ENCODE measurements at places on chromosomes 4 and X.

DNA sequence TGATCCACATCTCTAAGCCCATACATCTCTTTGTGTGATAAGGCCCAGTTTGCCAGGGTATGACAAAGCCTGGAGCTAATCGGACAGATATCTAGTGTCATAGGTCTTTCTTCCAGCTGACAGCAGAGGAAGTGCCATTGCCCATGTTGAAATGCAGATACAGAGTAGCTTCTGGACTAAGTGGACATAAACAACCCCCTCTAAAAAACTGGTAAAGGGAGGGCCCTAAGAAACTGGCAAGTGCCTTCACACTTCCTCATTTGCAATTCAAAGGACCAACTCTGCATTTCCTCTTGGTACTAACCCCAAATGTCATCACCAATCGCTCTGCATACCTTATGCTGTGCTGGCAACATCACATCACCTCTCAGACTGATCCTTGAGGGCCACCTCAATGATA lies 20.8 kb downstream of the ARHGEF6 start:
- DNase-seq, result no peak

- DNase-seq, result no peak
Observed at GRCh38 chr4:159608436-159608835, 505.6 kb downstream of the RAPGEF2 start.

GRCh38 chrX:149950681-149951080 lies 12.4 kb upstream of the EOLA2 start:
- DNase-seq, result no peak

GRCh38 chr4:153137159-153137558 lies 67.1 kb upstream of the TRIM2 start:
- DNase-seq, result no peak

GRCh38 chrX:19674041-19674789 lies 158.9 kb upstream of the MAP3K15 start:
- no peak for DNase-seq

- DNase-seq, result no peak
Observed at GRCh38 chr4:47704693-47705325, 133.1 kb downstream of the CORIN start.

DNA sequence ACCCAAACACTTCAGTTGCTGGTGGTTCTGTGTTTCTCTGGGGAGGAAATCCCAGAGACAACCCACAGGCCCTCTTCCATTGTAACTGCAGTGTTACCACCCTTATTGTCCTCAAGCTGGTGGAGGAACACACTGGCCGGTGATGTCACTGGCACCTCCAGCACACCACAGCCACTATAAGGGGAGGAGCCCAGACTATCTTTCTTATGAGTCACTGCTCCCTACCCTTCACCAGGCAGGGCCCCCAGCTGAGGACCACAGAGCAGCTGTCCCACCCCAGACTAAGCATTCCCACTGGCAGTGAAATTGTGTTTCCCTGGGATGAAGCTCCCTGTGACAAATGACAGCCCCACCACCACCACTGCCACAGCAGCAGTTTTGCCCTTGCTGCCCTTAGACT lies 171.8 kb upstream of the FGF16 start:
- DNase-seq, result no peak

DNA sequence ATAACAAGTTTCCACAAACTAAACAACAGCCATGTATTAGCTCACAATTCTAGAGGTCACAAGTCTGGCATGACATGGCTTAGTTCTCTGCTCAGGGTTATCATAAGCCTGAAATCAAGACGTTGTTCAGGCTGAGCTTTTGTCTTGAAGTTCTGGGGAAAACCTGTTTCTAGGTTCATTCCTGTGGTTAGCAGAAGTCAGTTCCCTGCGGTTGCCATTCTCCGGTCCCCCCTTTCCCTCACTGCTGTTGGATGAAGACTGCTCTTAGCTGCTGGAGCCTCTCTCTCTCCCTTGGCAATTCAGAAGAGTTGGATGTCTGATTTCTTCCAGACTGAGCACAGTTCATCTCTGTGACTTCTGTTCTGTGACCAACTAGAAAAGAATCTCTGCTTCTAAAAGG lies 962.6 kb downstream of the PCDH7 start:
- no peak for DNase-seq

DNA sequence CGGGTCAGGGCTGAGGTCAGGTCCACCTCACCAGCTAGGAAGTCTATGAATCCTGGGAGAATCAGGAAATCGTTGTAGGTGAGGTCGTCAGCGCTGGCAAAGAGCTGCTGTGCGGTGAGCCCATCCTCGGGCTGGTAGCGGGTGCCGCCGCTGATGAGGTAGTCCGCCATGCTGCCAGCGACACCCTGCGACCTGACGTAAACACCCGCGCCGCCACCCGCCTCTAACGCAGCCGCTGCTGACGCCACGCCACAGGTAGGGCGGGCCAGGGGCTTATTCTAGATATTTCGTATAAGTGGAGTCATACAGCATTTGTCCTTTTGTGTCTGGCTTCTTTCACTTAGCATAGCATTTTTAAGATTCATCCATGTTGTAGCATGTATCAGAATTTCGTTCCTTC lies 220.2 kb upstream of the ATP6AP2 start:
- DNase-seq, result no peak

GRCh38 chr4:71050809-71051208 lies 57.4 kb downstream of the DCK start:
- DNase-seq, result no peak

GRCh38 chr4:73730867-73731266 lies 9.5 kb upstream of the CXCL8 start:
- DNase-seq, result no peak

DNA sequence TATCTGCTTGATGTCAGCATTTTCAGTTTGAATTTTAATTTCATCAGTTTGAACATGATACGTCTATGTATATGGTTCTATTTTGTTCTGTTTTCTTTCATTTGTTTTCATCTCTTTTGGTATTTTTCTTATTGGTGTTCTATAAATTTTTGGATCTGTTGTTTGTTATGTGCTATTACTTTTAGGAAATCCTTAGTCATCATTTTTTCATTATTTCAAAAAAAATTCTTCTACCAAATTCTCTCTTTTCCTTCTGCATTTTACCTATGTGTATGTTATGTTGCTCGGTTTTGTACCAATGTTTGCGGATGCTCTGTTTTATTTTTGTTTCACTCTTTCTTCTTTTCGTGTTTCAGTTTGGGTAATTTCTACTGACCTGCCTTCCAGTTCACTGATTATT lies 32.8 kb downstream of the NPY2R start:
- no peak for DNase-seq

DNA sequence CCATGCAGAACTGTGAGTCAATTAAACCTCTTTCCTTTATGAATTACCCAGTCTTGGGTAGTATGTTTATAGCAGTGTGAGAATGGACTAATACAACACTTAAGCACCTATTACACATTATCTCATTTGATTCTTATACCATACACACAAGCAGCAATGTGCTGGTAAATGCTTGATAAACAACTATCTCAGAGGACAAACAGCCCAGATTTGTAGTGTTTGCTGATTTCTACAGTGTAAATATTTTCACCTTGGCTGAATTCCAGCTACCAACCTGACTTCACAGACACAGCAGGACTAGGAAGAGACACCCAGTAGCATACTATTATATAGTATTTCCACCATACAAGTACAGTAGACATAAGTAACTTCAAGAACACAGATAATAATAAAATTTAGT lies 406.5 kb upstream of the CNKSR2 start:
- no peak for DNase-seq

DNA sequence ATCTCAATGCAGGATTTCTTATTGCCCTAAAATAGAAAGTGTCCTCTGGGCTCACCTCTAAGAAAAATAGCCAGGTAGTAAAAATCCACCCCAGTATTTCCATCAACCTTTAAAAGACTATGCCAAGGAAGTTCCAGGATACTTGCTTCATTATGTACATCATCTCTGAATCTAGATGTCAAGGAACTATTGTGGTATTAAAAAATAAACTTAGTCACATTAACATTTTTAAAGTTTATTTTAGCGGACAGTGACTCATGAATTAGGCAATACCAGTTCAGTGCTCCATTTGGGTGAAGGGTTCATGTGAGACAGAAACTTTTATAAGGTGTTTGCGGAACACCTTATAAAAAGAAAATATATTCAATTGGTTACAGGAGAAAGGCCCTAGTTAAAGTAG lies 209.2 kb downstream of the ADAM29 start:
- DNase-seq, result no peak

- no peak for DNase-seq
Observed at GRCh38 chr4:158285429-158286216, 75.3 kb downstream of the TMEM144 start.

DNA sequence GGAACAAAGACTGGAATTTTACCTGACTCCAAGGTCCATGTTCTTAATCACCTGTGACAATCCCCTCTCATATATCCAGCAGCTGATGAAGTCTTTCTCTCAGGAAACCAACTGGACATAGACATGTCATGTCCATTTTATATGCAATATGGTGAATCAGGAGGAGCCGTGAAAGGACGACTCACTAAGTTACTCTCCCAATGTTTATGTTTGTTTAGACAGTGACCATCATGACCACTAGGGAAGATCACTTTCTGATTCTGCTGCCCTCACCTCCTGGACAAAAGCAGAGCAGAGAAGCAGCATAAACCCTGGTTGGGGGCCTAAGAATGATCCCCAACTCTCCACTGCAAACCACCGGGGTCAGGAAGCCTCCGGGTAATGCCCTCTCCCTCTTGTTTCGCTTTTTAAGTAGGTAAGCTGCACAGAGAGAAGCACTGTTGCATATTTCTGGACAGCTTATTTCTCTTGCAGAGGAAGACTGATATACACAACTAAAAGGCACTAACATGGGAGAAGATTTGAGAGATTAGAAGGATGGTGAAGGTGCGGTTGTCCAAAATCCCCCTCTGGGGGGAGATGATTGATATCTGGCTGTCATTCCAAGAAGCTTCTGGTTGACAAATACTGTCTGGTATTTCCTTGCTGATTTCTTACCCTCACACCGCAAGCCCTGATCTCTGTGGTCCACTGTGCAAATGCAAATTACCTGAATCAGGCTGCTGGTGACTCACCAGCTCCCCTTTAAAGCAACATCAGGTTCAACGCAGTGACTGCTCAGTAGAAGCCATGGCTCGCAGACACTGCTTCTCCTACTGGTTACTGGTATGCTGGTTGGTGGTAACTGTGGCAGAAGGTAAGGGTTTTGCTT lies at the start of gene ODAPH:
Gene ODAPH, plus strand, starts transcription at position 773 of the 871 bp plus-strand sequence. Its CDS starts 17 bp downstream, at position 790.
- DNase-seq, result no peak

- no peak for DNase-seq
Observed at GRCh38 chr4:15914291-15914690, 24.2 kb downstream of the FGFBP1 start.

DNA sequence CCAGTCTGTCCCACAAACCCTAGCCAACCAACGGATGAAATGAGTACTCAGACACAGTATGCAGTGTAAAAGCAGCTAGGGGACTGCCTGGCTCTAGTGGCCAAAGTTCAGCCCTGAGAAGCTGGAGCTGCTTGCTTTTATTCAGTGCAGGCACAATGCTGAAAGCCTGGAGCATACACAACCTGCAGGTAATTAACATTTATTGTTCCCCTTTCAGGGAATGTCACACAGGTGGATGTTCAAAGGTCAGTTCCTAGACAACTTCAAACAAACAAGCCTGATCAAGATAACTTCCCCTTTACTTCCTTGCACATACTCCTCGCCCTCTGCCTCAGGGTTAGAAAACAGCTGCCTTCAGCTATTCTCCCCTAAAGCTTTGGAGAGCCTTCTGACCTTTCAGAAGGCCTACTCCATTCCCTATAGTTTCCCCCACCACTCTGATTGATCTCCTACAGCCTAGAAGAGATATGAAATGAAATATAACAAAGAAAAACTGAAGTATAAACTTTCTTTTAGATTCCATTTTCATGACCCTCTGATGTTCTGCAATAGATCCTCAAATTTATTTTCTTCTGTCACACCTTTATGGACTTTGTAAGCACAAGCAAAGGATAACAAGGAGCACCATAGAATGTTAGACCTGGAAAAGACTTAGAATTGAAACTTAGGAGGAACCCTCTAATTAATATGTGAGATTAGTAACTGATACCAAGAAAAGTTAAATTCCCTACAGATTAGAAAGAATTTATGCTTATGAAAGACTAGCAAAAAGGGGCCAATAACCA lies 6.8 kb upstream of the DCAF8L1 start:
- no peak for DNase-seq

- no peak for DNase-seq
Observed at GRCh38 chrX:15977644-15978043, 123.0 kb upstream of the AP1S2 start.

GRCh38 chr4:109966891-109967481 lies 54.3 kb downstream of the EGF start:
- DNase-seq, result no peak

DNA sequence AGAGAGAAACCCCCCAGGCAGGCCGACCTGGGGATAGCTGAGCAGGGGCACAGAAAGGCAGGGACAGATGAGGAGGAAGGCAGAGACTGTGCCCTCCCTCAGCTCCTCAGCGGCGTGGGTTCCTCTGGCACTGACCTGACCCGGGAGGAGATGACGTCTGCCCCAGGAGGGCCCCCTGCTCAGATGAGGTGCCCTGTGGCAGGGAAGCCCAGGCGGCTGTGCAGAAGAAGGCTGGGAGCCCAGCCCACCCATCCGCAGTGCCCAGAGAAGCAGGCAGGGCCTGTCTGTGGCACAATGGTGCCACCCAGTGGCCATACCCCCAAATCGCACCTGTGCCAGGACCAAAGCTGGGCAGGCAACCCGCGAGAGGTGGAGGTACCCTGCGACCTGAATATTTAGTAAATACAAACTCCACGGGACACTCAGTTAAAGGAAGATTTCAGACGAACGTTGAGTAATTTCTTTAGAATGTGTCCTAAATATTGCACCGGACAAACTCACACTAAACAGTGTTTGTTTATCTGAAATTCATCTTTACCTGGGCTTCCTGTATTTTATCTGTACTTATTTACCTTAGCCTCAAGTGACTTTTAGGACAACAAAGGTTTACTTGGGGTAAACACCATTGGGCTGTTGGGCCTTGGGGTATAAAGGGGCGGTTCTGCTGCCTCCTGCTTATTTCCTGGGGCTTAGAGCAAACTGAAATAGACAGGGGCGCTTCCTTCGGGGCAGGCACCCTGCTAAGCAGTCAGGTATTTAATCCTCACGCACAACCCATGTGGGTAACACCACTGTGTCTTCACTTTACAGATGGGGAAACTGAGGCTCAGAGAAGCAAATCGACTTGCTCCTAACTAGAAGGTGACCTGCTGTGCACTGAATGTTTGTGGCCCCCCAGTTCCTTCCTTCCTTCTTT lies 46.5 kb upstream of the HMX1 start:
- no peak for DNase-seq

DNA sequence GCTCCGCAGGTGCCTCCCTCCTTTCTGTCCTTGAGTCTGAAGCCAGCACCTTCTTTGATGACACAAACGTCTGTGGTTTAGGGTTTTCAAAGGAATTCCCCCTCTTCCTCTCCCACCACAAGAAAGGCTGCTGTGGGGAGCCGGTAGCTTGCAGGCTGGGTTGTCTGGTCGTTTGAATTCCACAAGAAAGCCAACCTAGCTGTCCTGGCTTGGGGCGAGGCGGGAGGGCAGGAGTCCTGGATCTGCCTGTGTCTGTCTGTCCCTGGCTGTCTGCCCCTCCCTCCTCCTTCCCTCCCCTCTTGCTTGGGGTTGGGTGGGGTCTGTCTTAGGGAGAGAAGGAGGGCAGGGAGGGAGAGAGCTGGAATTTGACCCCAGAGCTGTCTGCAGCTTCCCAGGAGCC lies 56.3 kb downstream of the SHROOM2 start:
- DNase-seq, result no peak

GRCh38 chr4:25925486-25926201 lies 11.6 kb downstream of the SMIM20 start:
- no peak for DNase-seq

GRCh38 chrX:147953976-147954375 lies 27.2 kb upstream of the FMR1NB start:
- DNase-seq, result no peak

Measured in effector memory CD4-positive, alpha-beta T cell (primary cell).